ENCODE measurements at places on chromosomes 7 and 10. TPM values are rescaled to one million over a fixed set of nuclear protein-coding genes. Genes with fewer than 3 reads are reported as not detected.
A peak's percentile ranks its signal among the peaks of the same experiment; 100 is the strongest.

DNA sequence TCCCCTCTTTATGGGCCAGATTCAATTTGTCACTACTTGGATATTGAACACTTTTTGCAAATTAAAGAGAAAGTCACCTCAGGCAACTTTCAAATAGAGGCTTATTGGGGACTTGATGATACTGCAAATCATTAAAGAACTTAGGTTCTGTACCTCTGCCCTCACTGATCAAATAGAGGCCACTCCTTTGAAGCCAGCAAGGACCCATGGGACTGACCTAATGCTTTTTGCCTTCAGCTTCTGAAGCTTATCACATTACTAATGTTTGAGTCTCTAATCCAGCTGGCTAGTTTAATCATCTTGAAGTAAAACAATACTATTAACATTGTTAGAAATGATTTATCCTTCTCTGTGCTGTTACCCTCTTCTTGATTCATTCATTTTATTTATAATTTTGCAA, 93.0 kb upstream of the ZNF800 start:
- H3K36me3 ChIP-seq = no peaks in the 10 kb centered on the region
- DNase-seq = no peak
- no peak overlapping the region for H3K4me3 ChIP-seq
- H3K27ac ChIP-seq = no peak overlapping the region
- peaks cover 17% of the 10 kb centered on the region for H3K27me3 ChIP-seq

DNA sequence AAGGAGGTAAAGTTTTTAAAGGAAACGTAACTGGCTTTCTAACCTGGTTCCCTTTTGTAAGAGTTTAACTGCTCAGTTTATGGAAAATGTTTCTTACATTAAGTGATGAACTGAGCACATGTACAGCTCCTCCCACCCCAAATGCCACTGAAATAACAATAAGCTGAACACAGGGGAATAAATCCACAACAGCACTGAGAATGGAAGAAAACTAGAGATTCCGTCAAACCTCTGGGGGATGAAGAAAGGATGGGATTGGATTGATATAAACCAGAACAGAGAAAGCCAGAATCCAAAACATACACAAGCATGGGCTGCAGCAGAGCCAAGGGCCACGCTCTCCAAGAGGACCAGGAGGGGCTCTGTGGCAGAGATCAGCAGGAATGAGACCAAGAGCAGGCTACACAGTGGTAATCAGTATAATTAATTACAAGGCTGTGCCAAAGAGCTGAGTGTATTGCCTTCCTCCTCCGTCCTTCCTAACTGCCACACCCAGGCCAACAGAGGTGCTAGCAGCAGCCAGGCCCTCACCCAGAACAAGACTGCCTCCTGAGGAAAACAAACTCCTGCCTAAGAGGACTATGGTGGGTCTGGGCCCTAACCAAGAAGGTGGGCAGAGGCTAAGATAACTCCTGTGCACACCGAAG, 73.9 kb downstream of the KIAA1549 start:
- H3K27me3 ChIP-seq = peaks cover 44% of the 10 kb centered on the region
- H3K27ac ChIP-seq = no peak overlapping the region
- peaks cover 27% of the 10 kb centered on the region for H3K4me1 ChIP-seq
- DNase-seq = no peak

Gene SKIDA1
- total RNA-seq = 0.11 TPM

GRCh38 chr10:72093450-72093849, 5.1 kb upstream of the SPOCK2 start:
- peaks cover 59% of the 10 kb centered on the region for H3K4me1 ChIP-seq
- no peak overlapping the region for H3K4me3 ChIP-seq
- H3K27me3 ChIP-seq = no peaks in the 10 kb centered on the region
- no peak for DNase-seq
- no peak overlapping the region for H3K27ac ChIP-seq
- peaks cover 39% of the 10 kb centered on the region for H3K36me3 ChIP-seq

DNA sequence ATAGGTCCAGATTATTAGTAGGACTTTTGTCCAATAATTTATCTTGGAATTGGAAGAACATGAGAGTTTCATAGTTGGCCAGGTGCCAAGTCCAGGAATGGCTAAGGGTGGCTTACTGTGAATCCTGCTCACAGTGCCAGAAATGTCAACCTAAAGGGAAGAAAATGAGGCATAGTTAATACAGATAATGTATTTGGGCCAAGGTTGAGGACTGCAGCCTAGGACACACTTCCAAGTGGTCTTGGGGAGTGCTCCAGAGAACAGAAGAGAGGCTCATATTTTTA, 78.2 kb downstream of the MAPK8 start:
- no peaks in the 10 kb centered on the region for H3K36me3 ChIP-seq
- no peak overlapping the region for H3K4me3 ChIP-seq
- peaks cover 9% of the 10 kb centered on the region for H3K4me1 ChIP-seq
- no peak overlapping the region for H3K27ac ChIP-seq

Gene STK31
- total RNA-seq = not detected

DNA sequence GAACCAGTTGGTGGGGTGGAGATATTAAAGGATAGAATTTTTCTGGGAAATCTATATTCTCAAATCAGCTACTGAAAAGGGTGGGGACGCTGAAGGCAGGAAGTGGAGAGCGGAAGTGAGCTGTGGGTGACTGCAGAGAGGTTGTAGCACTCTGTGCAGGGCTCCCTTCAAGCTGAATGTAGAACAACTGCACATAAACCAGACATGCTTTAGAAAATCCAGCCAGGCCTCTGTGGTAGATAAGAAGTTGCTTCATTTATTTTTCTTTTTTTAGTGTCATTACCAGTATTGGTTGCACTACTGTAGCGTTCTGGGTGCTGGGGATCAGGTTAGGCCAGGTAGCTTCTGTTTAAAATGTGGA, 127.8 kb downstream of the CELF2 start:
- H3K4me1 ChIP-seq = peaks cover 90% of the 10 kb centered on the region
- H3K36me3 ChIP-seq = peaks cover 2% of the 10 kb centered on the region
- H3K4me3 ChIP-seq = peak overlapping the region; percentile 77
- no peaks in the 10 kb centered on the region for H3K27me3 ChIP-seq
- H3K27ac ChIP-seq = peak overlapping the region; percentile 98
